ENCODE measurements at places on chromosomes 16 and 17. TPM values are rescaled to one million over a fixed set of nuclear protein-coding genes. Genes with fewer than 3 reads are reported as not detected.

Gene TEX14
- not detected for total RNA-seq

Gene PRSS36
- 0.66 TPM for total RNA-seq

Gene DNAI2
- total RNA-seq = not detected

Gene LPCAT2
- total RNA-seq = 2.1 TPM

Gene ICAM2
- 34.8 TPM for total RNA-seq

Gene PPP1R27
- 976 TPM for total RNA-seq

Gene GAS7
- 8.3 TPM for total RNA-seq

DNA sequence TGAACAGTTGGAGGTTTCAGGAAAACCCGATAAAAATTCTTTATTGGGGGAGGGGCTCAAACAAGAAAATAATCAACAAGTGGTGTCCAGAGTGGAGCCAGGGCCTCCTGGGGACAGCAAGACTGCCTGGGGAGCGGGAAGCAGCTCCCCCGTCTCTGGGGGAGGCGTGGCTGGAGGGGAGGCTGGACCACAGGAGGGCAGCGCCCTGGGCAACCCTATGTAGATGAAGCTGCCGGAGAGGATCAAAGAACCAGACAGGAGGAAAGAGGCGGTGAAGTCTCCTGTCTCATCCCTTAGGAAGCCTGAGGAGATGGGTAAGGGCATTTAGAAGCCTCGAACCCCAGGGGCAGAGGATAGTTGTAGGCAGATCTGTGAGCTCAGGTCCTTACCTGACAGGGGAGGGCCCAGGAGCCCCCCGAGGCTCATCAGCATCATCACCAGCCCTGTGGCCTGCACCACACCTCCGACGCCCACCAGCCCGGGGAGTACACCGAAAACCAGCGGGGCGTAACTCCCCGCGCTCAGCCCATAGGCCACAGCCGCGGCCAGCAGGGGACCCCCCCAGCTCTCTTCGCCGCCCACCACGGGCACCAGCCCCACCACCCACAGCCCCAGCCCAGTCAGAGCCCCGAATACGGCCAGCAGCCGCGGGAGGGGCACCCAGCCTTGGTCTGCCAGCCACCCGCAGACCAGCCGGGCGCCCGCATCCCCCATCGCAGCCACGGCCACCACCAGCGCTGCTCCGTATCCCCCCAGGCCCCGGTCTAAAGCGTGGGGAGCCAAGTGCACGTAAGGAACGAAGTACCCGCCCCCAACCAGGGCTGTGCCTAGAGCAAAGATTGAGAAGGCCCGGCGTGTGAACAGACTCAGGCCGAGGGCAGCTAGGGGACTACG lies 2.0 kb downstream of the SLC16A11 start:
- H3K4me1 ChIP-seq = peaks cover 21% of the 10 kb centered on the region
- H3K4me3 ChIP-seq = peak overlapping the region; percentile 60
- H3K27ac ChIP-seq = no peak overlapping the region
- peaks cover 12% of the 10 kb centered on the region for H3K27me3 ChIP-seq
- DNase-seq = no peak

GRCh38 chr17:75440738-75441448 lies 15.5 kb upstream of the TMEM94 start:
- no peak overlapping the region for H3K4me3 ChIP-seq
- H3K27ac ChIP-seq = no peak overlapping the region
- no peaks in the 10 kb centered on the region for H3K27me3 ChIP-seq
- DNase-seq = no peak

DNA sequence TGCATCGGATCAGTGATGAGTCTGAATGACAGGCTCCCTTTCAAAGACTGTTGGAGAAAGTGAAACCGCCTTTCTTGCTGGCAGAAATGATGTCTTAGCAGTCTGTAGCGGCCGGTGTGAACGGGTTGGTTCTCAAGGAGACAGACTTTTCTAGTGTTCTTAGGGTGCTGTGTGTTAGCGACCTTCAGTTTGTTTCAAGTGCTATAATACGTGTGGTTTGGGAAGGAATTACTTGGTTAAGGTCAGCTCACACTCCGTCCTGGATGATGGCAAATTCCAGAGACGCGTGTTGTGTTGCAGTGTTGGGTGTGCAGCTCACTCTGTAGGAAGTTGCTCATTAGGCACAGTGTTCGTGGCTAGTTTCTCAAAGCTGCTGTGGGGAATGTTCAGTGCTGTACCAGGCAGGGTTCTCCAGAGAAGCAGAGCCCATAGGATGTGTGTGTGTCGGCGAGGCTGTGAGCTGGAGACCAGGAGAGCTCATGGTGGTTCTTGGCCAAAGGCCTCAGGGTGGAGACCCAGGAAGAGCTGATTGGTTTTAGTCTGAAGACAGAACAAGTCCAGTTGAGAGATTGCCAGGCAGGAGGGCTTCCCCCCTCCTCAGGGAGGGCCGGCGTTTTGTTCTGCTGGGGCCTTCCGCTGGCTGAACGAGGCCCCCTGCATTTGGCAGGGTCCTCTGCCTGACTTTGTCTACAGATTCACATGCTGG lies 37.6 kb downstream of the ZNF750 start:
- H3K4me1 ChIP-seq = peaks cover 16% of the 10 kb centered on the region
- H3K27me3 ChIP-seq = no peaks in the 10 kb centered on the region
- no peak for DNase-seq
- H3K27ac ChIP-seq = no peak overlapping the region
- H3K4me3 ChIP-seq = no peak overlapping the region

- H3K27me3 ChIP-seq = no peaks in the 10 kb centered on the region
- peak; percentile 37 for DNase-seq
- H3K4me1 ChIP-seq = no peaks in the 10 kb centered on the region
Measured at GRCh38 chr17:43615330-43616028, 46.2 kb downstream of the MEOX1 start.

GRCh38 chr16:11631214-11631613 lies 37.0 kb upstream of the SNN start:
- H3K4me3 ChIP-seq = no peak overlapping the region
- H3K4me1 ChIP-seq = no peaks in the 10 kb centered on the region
- no peaks in the 10 kb centered on the region for H3K36me3 ChIP-seq
- H3K27me3 ChIP-seq = no peaks in the 10 kb centered on the region
- no peak for DNase-seq
- no peak overlapping the region for H3K27ac ChIP-seq

DNA sequence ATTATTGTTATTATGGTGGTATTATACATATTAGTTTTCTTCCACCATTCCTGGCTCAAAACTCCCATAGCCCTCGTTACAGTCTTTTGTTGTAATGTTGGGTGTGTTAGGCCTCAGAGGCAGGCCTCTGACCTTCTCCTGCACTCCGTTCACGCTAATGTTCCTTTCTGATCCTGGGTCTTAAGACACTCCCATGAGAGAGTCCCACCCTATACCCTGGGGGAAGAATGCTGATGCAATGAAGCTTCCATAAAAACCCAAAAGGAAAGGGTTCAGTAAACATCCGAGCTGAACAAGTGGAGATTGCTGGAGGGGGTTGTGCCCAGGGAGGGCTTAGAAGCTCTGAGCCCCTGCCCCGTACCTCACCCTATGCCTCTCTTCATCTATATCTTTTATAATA lies 141.3 kb upstream of the NETO2 start:
- H3K36me3 ChIP-seq = no peaks in the 10 kb centered on the region
- H3K27me3 ChIP-seq = no peaks in the 10 kb centered on the region
- no peak overlapping the region for H3K27ac ChIP-seq
- H3K4me3 ChIP-seq = no peak overlapping the region
- H3K4me1 ChIP-seq = no peaks in the 10 kb centered on the region

GRCh38 chr16:15790458-15790857 lies 66.4 kb downstream of the MYH11 start:
- DNase-seq = no peak
- no peaks in the 10 kb centered on the region for H3K36me3 ChIP-seq
- H3K4me3 ChIP-seq = no peak overlapping the region
- no peaks in the 10 kb centered on the region for H3K4me1 ChIP-seq
- no peak overlapping the region for H3K27ac ChIP-seq

- no peak overlapping the region for H3K4me3 ChIP-seq
- no peaks in the 10 kb centered on the region for H3K27me3 ChIP-seq
- H3K4me1 ChIP-seq = no peaks in the 10 kb centered on the region
Measured at GRCh38 chr17:60563743-60564142, 36.2 kb upstream of the PPM1D start.

DNA sequence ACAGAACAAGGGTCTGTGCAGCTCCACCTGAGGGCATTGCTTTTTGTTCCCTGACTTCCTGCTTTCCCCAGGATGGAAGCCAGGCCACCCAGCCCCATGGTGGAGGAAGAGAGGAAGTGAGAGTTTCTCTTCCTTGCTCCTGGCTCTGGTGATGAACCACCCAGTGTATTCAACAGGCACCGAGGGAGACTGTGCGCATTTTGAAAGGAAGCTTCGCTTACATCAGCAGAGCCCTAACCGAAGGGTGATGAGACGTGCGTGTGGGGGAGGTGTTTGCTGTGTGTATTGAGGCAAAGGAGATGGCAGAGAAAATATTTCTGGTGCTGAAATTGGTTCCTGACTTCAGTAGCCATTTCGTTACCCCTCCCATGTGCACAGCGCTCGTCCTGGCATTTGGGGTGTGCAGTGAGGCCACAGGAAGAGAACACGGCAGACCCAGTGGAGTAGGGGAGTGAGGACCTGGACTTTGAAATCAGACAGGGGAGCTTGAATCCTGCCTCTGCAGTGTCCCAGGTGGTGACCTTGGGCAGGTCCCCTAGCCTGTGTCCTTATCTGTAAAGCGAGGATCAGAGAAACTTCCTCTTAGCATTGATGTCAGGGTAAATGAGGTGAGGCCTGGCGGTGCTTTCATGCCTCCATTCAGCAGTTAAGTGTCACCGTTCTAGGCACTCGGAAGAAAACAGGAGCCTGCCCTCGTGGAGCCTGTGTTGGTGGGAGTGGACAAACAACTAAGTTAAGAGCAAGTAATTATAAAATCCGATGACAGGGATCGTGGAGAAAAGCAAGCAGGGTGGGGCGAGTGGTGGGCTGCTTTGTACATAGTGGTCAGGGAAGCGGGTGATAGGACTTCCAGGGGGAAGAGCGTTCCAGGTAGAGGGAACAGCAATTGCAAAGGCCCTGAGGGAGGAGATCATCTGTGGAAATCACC lies 7.4 kb downstream of the CMIP start:
- no peak overlapping the region for H3K4me3 ChIP-seq
- no peak for DNase-seq
- peaks cover under 1% of the 10 kb centered on the region for H3K27me3 ChIP-seq
- H3K27ac ChIP-seq = no peak overlapping the region
- H3K4me1 ChIP-seq = no peaks in the 10 kb centered on the region

- no peak overlapping the region for H3K27ac ChIP-seq
- no peaks in the 10 kb centered on the region for H3K27me3 ChIP-seq
- peaks cover 30% of the 10 kb centered on the region for H3K4me1 ChIP-seq
- no peak for DNase-seq
Measured at GRCh38 chr17:49817993-49818392, 29.5 kb downstream of the KAT7 start.

DNA sequence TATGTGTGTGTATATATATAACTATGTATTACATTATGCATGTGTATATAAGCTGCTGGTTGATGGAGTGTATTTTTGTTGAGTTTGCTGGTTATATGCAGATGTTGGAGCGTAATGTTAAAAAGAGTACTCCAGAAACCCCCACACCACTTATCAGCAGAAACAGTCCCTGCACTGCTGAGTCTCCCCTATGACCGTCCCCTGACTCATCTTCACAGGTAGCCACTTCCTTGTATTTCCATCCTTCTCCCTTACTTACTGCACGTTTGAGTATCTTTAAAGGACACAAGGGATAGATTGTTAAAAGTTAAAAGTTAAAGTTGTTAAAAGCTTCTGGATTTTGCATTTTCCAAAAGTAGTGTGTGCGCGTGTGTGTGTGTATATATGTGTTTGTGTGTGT lies 853.9 kb upstream of the EEF2KMT start:
- H3K27me3 ChIP-seq = no peaks in the 10 kb centered on the region
- H3K27ac ChIP-seq = no peak overlapping the region
- DNase-seq = no peak
- no peaks in the 10 kb centered on the region for H3K4me1 ChIP-seq
- H3K4me3 ChIP-seq = no peak overlapping the region
- no peaks in the 10 kb centered on the region for H3K36me3 ChIP-seq

Measured in psoas muscle (tissue), 8 donors.